ENCODE measurements at places on chromosomes 2 and 18.

DNA sequence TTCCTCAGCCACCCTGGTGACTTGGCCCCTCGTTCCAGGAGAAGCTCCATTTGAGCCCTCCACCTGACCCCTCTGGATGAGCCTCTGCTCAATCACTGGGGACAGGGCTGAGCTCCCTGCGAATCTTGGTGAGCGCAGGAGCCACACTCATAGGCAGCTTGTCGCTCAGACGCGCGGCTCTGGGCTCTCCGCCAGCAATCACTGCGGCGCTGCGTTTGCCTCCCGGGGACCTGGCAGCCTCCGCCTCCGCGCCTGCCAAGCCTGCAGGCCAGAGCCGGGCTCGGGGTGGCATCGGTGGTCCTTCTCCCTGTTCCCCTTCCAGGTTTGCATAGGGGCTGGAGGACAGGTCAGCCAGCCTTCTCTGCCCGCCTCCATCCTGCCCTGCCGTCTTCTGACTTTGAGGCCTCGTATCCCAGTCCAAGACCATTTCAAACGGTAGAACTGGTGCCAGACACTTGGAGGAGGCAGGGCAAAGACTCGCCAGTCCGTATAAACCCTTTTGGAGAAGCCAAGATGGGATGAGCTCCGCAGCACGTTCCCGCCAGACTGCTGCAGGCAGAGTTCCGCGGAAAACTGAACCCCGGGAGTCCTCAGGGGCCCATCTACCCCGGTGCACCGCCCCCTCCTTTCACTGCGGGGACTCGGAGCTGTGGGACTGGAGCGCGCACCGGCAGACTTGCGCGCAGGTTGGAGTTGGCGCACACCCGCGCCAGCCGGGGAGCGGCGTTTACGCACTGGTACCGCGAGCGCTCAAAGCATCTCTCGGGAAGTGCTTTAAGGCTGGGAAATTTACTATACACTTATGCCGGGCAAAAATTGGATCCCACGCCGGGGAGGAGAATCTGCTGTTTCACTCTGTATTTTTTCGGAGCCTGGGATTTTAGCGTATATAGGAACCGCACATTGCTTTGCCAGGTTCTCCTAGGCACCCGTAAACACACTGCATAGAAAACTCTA is 1.1 kb upstream of the TACR1 start:
- peak; percentile 41 for DNase-seq

DNA sequence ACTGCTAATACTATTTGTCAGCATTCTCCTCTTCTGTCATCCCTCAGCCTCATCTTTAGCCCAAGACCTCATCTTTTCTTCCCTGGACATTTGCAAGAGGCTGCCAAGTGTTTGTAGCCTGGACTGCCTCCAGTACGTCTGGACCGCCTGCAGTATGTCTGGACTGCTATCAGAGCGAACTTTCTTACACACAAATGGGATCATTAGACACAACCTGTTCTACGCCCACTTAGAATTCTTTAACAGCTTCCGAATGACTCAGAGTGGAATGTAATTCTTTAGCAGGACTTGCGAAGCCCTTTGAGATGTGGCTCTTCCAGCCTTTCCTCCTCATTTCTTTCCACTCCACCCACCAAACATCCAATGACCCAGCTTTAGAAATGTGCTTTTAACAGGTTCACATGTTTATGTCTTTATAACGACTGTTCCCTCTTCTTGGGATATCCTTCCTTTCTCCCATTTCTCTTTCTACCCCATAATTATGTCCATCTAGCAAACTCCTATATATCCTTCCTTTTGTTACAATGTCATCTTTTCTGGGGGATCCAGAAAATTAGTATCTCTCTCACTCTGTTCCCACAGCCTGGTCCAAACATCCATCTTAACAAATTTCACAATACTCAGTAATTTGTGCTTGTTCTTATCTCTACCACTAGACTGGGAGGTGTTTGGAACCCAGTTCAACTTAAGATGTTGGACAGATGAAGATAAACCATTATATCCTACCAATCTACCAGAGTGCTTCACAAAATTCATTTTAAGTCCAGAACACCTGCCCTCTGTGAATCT is 171.3 kb upstream of the PGAP1 start:
- DNase-seq: peak; percentile 55

- no peak for DNase-seq
Observed at GRCh38 chr2:50263728-50264127, 768.2 kb downstream of the NRXN1 start.

DNA sequence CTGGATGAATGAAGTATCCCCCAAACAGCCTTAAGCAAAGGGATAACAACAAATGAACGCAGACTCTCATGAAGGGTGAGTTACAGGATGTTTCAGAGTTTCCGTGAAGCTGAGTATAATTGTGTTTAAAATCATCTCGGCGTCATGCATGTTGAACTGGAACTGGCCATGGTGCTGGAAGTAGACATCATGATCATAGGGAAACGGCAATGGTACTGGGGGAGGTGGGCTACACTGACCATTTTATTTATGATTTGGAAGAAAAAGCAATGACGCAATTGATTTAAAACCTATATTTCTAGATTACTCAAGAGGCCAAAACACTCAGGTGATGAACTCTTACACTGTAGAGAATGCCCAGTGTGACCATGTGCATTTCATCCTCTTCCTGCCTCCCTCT is 387.9 kb upstream of the MYT1L start:
- DNase-seq: no peak

GRCh38 chr2:208013285-208014178 is 11.8 kb downstream of the PLEKHM3 start:
- peak; percentile 36 for DNase-seq

- DNase-seq: no peak
Observed at GRCh38 chr2:165044505-165045303, 89.4 kb upstream of the SLC38A11 start.

- DNase-seq: no peak
Observed at GRCh38 chr2:43082903-43083677, 143.3 kb downstream of the ZFP36L2 start.

GRCh38 chr2:162565666-162566065 is 221.7 kb downstream of the GCA start:
- DNase-seq: no peak

DNA sequence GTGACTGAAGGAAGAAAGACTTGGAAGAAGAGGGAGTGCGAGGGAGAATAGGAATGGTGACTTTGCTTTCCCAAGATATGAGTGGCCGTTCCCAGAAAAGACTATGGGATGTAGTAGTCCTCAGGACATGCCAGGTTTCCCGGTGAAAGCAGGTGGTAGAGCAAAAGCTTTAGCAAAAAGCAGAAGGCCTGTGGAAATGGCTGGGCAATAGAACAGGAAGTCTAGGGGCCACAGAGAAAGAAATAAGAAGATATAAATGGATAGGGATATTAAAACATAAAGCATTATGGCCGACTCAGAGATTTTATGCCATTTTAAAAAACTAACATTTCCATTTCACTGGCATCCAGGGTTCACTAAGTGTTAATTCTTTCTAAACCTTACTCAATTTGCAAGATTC is 1.2 kb upstream of the SERPINB13 start:
- DNase-seq: no peak

- DNase-seq: peak; percentile 55
Observed at GRCh38 chr2:100104718-100105677, 37.4 kb downstream of the AFF3 start.

DNA sequence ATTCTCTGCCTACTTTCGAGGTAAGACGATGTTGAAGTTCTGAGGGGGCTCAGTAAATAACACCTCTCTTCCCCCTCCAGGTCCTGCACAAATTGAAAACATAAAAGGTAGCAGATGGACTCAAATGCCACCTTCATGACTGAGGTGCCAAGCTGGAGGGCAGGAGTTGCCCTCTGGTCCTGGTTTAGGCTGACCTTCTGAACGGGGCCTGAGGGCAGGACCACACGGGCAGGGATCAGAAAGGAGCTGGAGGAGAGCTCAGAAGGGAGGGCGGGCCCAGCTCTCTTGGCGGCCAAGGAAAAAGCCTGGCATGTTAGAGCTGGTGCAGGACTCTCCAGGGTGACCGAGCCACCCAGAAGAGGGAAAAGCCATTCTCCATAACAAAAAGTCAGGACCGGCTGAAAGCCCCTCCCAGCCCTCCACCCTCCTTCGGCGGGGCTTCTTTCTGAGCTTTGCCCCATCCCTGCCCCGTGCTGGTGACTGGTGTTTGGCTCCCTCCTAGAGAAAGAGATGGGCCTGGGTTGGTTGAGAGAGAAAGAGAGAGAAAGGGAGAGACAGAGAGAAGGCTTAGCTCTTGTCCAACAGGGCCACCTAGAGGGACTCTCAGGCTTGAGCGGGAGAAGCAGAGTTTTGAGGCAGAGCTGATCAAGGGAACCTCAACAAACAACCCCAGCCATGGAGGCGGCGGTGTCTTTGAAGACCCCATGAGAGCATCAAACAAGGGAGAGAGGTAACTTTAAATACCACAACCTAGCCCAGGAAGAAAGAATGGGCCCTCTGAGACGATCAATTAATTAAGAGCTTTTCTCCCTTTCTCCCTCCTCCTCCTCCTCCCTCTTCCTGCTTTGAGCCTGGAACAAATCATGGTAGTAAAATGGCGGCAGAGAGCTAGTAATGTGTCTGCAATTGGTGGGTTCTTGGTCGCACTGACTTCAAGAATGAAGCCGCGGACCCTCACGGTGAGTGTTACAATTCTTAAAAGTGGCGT is 50.8 kb downstream of the WIPF1 start:
- peak; percentile 57 for DNase-seq

DNA sequence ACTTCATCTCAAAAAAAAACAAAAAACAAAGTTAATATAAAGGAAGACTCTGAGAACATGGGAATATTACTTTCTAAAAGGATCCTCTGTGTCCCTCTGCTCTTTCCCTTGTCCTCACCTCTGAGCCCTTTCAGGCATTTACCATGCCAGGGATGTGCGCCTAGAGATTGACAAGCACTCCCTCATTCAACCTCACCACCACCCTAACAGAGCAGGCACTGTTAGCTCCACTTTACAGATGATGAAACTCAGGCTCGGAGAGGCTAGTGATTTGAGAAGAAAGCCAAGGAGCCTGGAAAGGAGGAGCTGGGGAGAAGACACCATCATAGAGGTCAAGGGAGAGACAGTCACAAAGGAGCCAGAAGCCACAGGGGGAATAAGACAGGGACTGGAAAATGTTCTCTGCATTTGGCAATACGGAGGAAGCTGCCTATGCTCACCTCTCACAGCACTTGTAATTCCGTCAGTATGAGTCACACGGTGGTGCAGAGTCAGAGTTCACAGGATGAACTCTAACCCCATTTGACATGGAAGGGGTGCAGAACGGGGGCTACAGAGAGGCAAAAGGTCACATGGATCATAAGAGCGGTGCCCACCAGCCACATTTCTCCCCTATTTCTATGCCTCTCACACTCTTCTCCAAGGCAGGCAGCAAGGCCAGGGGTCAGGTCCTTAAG is 101.8 kb upstream of the NFU1 start:
- no peak for DNase-seq

DNA sequence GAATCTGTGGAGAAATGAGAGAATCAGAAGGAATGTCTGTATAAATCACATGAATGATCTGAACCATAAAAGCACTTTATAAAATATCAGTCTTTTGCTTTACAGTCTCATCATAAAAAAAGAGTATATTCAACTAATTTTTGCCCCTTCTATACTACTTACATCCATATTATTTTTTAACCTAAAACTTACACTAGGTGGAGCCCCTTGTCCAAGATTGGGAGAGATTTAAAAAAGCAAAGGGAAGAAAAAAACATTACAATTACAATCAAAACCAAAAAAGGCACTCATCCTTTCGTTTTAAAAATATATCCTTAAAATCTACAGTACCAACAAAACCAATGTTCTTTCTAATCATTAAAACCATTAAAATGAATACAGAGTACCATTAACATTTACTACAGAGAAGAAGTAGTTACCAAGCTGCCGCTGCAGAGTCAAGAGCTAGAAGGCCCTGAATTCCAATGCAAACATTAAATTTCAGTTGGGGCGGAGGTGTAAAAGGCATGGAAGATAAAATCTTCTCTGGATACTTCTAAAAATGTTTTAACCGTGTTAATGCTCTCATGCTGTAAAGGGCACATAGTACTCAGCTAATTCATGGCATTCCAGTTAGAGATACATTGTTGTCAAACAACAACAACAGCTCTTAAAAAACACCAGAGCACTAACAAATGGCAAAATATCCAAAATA is 56.7 kb upstream of the EPB41L3 start:
- peak; percentile 43 for DNase-seq

- no peak for DNase-seq
Observed at GRCh38 chr2:14134771-14135170, 497.7 kb upstream of the LRATD1 start.

- DNase-seq: no peak
Observed at GRCh38 chr2:199230091-199230490, 227.6 kb downstream of the SATB2 start.

GRCh38 chr2:233209533-233210171 is 41.8 kb upstream of the ATG16L1 start:
- DNase-seq: peak; percentile 71

DNA sequence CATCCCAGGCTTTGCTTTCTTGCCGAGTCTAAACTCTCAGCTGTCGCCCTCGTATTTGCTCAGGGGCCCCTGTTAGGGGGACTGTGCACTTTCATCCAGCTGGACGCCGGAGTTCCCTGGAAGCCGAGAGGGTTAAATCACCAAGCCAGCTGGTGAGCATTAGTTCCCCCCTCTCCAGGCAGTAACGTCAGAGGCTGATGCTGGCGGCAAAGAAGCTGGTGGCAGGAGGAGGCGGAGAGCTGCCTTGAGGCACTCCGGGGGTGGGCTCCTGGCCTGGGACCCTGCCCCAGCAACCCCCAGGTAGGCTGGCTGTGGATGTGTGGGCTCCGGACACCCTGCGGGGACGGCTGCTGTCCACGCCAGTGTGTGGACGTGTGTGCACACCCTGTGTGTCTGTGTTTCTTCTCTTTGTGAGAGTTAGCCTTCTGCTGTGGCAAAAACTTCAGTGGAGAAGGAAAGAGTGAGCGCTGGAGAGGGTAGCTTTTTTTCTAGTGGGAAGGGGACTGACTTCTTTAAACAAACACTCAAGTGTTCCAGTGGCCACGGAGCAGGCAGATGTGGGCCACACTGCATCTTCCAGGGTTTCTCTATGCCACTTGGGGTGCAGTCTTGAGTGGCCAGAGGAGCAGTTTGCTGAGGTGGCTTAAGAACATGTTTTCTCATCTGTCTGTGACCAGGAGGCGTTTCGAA is 84.7 kb downstream of the GLI2 start:
- DNase-seq: peak; percentile 84

GRCh38 chr2:63488118-63488713 is 100.1 kb downstream of the WDPCP start:
- peak; percentile 44 for DNase-seq

DNA sequence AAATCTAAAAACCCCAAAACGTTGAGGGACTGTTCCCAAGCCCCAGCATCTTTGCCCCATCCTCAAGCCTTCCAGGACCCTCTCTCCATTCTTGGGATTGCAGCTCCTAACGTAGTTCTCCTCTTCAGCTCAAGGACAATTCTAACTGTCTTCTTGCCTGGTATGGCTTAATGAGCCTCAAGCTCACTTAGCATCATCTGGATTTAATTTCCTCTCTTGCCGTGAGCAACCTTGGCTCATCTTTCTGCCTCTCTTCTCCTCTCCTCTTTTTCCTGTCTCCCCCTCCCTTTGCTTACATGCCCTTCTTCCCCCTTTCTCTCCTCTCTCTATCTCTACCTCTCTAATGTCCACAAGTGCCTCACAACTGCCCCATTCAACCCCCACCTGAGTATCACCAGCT is 44.2 kb downstream of the TACR1 start:
- peak; percentile 11 for DNase-seq

- DNase-seq: no peak
Observed at GRCh38 chr18:46346896-46347630, 242.9 kb downstream of the HAUS1 start.

GRCh38 chr2:23434721-23435121 is 49.7 kb downstream of the KLHL29 start:
- DNase-seq: no peak
